Right renal pelvis (tissue), 4 donors: ENCODE measurements at places on chromosomes 2 and 18. TPM values are rescaled to one million over a fixed set of nuclear protein-coding genes. Genes with fewer than 3 reads are reported as not detected.

DNA sequence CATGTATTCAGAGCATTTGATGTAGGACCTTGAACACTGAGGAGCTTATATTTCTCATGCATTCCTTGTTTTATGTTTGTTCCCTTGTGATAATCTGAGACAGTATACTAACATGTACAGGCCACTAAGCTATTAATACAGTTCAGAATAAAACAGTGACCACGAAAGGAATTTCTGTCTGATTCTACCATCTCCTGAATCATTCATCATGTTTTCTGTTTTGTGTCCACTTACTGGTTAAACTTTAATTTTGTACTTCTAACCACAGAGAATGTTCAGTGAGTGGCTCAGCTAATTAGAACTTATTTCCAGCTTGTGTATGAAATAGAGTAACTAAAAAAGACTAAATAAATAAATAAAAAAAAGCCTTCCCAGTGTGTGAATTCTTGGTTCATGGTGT is 110.4 kb downstream of the LRP1B start:
- no peak for DNase-seq

DNA sequence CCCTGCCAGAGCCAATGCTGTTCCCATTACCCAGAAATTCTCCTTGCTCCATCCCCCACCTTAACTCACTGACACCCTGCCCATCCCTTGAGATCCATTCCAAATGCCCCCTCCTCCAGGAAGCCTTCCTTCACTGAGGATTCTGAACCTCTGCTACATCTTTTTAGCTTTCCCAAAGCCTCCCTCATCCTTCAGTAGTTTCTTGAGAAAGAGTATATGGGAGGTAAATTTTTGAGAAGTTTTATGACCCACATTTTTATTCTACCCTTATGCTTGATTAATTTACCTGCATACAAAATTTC is 93.1 kb downstream of the INHBB start:
- DNase-seq = no peak

DNA sequence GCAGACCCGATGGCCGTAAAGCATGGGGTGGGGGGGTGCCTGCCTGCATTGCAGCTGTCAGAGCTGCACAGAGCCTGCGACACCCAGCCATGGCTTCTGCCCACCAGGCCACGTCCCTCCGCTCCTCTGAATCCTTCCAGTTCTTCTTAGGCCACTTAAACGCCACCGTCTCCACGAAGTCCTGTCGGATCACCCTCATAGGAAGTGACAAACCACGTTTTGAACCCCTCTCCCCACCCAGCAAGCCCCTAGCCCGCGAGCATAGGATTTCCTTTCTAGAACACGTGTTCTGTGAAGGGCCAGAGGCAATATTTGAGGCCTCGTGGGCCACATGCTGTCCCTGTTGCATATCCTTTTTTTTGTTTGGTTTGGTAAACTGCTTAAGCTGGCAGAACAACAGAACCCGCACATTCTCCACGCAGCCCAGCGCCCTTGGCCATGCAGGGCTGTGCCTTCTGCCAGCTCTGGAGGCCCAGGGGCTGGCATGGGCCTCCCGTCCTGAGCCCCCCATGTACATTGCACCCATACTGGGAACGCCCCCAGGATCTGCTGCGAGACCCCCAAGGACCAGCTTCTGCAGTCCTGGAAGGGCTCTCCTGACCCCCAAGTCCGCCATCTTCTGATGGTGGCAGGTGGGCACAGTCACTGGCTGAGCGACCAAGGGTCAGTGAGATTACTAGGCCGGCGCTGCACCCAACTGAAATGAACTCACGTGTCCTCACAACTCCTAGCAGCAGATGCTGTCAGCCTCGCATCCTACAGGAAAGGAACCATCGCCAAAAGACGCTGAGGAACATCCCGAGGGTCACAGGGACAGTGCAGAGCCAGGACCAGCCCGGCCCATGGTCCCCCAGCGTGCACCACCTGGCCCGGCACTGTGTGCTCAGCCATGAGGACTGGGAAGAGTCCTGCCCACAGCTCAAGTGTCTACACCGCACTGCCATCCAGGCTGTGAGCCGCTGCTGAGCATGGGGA is 35.1 kb downstream of the ADI1 start:
- DNase-seq = no peak

GRCh38 chr2:43429369-43429768 is 166.5 kb downstream of the THADA start:
- no peak for DNase-seq

- no peak for DNase-seq
Observed at GRCh38 chr2:5612666-5613065, 79.5 kb upstream of the SOX11 start.

GRCh38 chr2:134500211-134500935 is 218.4 kb downstream of the TMEM163 start:
- no peak for DNase-seq

DNA sequence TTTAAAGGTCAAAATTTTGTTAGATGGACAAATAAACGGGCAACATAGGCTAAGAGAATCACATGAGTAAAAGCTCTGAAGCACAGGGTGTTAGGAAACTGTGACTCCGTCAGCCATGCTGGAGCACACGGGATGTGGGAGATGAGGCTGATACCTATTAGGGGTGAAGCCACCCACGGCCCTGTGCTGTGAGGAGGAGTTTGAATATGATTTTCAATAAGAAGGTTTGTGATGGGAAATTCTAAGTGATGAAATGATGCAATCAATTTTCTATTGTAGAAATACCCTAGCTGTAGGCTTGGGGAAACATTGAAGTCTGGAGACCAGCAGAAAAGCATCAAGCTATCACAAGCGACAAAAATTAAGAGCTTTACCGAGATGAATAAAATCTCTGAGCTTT is 431.3 kb downstream of the CMPK2 start:
- no peak for DNase-seq

DNA sequence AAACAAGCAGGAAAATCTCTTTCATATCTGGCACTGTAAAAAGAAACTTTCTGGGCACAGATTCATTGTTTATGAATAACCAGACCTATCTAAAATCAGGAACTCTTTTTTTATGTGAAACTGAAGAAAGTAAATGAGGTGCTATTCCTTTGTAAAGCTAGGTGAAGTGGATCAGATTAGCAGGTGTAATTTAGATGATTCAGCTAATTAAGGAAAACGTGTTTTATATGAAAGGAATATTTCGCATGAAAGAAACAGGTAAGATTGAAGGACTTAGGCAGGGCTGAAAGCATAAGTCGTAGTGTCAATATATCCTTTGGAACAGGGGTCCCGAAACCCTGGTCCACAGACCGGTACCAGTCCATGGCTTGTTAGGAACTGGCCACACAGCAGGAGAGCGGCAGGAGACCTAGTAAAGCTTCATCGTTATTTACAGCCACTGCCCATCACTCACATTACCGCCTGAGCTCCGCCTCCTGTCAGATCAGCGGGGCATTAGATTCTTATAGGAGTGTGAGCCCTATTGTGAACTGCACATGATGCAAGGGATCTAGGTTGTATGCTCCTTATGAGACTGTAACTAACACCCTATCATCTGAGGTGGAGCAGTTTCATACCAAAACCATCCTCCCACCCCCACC is 20.3 kb upstream of the XIRP2 start:
- DNase-seq = no peak

DNA sequence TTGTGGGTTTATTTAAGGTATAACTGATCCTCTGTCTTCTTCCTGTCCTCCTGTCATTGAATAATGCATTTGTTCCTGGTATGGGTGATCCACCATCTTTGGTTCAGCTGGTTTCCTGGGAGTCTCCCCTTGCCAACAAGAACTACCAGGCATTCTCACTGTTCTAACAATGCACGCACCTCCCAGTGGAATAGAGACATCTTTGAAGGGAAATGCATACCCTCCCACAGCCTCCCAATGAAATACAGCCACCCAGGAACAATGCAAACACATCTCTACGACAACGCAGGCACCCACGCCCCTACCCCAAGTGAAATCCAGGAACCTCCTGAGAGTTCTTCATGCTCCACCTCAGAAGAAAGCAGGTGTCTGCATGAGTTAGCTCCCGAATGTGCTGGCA is 318.0 kb downstream of the SOX11 start:
- no peak for DNase-seq

DNA sequence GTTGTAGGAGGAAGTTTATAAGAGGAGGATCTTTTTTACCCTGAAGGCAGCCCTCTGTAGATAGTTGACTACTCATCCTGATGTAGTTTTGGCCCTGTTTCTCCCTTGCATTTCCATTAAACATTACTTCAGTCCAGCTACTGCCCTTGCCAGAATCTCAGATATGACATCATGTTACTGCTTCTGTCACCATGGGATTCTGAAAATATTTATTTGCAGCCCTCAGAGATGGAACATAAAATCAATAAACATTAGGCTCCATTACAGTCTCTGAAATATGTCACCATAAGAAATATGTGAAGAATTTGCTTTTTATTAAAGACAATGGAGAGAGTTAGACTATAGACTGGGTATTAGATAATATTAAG is 68.7 kb upstream of the STK39 start:
- DNase-seq = no peak

- DNase-seq = no peak
Observed at GRCh38 chr18:27604583-27604982, 419.5 kb upstream of the CHST9 start.

- no peak for DNase-seq
Observed at GRCh38 chr18:50039746-50040145, 155.2 kb downstream of the MYO5B start.

DNA sequence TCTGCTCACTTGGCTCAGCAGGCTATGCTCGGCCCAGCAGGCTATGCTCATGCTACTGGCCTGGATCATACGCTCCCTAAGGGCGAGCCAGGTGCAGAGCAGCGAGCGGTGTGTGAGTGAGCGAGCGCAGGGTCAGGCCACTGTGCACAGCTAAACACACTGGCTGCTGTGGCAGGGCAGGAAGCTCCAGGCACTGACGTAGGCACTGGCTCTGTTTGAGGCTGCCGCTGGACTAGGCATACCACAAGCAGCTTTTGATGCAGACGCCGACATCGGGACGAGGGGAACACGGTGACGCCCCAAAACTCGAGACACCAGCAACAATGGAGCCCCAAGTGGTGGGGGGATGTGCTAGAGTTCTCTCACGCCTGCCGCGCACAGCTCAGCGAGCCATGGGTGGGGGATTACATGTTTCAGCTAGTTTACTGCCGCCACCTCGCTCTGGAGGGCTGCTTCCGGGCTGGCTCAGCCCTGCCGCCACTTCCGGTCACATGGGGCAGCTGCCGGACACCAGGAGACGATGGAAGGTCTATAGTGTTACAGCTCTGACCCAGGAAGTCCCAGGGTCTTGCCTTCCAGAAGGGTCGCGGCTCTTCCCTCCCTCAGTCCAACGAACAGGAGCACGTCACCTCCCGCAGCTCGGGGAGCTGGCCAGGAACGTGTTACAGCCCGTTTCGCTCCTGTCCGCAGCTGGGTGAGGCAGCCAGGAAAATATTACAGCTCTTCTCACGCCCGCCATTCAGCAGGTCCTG is 1176.9 kb upstream of the LRRTM1 start:
- DNase-seq = no peak

DNA sequence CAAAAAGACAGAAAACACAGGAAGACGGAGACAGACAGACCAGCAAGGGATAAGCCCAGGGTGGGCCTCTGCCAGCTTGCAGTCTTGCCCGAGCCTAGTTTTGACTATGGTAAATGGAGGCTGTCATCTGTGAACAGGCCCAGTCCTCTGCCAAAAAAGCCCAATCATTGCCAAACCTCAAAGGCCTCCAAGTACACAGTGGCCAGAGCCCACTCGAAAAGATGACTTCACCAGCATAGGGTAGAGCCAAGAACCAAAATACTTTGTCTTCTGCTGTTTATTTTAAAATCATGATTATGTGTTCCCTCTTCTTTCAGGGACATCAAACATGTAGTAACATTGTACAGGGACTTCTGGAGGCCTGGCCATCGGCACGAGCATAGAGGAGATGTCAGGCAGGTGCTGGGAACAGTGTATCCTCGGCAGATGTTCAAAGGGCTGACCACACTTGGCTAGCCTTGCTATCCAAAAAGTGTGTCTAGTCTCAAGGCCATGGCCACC is 66.0 kb downstream of the TTC32 start:
- DNase-seq = no peak

Gene ZNF236
- polyA plus RNA-seq = 12.8 TPM

Gene GNAL
- polyA plus RNA-seq = 5.1 TPM

Gene C2orf80
- not detected for polyA plus RNA-seq

Gene DLGAP1
- polyA plus RNA-seq = 7.5 TPM

Gene MYO5B
- 25.8 TPM for polyA plus RNA-seq

Gene FBXO41
- 1.9 TPM for polyA plus RNA-seq

Gene GRB14
- 54.3 TPM for polyA plus RNA-seq

Gene C2orf72
- 3.5 TPM for polyA plus RNA-seq

Gene IL37
- polyA plus RNA-seq = 0.27 TPM

Gene TMEM247
- polyA plus RNA-seq = not detected
